ENCODE measurements at places on chromosomes 2 and 18. TPM values are rescaled to one million over a fixed set of nuclear protein-coding genes. Genes with fewer than 3 reads are reported as not detected.

- no peak for DNase-seq
Measured at GRCh38 chr2:183172220-183172887, 48.1 kb downstream of the NUP35 start.

DNA sequence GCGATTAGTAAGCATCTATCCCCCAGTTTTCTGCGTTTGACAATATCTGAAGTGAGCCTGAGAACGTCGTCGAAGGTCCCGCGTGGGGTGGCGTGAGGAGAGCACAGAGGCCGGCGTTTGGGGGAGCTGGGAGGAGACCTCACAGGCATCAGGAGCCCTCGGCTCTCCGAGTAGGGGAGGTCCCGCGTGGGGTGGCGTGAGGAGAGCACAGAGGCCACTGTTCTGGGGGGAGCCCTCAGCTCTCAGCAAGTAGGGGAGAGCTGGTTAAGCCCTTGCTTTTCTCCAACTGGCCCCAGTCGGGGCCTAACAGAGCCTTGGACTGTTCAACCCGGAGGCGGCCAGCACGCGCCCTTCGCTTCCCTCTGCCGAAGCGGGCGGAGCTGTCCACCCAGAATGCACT is 134.3 kb downstream of the NFATC1 start:
- no peak for DNase-seq

DNA sequence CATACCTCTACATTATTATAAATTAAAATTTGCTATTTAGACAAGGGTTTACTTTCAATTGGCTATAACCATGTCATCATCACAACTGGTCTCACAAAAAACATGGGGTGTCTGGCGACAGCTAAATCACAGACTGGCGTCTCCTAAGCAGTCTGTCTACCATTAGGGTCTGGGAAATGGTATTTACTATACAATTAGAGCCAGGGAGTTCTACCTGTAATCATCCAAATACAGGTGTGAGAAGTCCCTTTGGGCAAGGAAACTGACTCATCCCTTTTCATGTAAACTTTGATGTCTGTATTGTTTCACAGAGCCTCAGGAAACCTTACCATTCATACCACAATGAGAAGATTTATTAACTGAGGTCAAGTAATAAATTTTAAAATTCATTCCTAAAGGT is 126.7 kb downstream of the OLA1 start:
- DNase-seq: no peak

DNA sequence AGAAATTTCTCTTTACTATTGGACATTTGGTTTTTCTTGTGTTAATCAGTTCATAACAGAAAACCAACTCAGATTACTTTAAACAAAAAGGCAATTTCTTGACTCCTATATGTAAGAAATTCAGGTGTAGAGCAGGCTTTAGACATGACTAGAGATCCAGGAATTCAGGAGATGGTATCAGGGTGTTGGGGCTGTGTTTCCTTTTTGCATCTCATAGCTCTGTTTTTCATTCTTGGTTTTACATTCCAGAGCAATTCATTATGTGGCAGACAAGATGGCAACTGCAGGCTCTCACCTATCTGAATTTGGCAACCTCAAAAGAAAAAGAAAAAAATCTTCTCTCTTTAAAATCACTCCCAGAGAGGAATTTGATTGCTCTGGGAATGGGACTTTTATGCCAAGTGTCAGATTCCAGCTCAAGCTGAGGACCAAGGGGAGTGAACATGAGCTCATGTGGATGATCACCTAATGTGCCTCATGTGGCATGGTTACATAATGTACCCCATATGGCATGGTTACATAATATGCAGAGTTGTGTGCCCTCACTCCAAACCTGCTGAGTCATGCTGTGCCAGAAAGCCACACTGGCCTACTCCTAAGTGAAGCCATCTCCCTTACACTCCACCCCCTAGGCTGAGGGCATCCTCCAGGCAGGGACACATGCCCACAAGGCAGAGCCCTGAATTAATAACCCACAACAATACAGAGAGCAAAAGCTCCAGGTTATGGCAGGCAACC is 282.7 kb downstream of the MBD2 start:
- DNase-seq: no peak

DNA sequence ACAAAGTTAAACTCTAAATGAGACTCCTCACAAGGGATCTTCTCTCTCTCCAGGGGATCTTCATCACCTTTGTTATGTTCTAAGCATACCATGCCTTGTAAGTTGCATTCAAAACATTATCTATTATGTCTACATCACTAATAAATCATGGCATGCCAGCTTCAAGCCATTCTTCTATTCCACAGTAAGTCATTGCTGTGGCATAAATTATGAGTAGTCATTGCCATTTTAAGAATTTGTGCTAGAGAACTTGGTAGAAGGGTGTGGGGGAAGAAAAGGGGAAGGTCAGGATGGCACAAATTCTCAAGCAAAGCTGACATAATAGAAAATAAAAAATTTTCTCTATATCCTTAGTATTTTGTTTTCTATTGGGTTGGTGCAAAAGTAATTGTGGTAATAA is 33.5 kb downstream of the BARD1 start:
- no peak for DNase-seq

DNA sequence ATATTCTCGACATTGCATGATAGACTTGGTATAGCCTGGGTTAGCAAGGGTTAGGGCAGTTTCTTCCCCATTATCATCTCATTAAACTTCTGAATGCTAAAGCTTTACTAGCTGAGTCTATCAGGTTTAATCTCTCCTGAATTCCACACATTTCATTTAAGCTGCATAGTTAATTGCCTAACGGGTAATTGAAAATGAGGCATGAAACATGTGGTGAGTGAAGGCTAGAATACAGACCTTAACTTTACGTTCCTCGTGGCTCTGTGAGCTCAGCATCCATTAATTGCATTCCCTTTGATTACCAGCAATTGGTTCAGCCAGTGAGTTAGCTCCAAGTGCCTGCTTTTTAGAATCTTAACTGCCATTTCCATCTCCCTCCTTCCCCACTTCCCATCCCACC is 126.5 kb upstream of the MEX3C start:
- DNase-seq: no peak

DNA sequence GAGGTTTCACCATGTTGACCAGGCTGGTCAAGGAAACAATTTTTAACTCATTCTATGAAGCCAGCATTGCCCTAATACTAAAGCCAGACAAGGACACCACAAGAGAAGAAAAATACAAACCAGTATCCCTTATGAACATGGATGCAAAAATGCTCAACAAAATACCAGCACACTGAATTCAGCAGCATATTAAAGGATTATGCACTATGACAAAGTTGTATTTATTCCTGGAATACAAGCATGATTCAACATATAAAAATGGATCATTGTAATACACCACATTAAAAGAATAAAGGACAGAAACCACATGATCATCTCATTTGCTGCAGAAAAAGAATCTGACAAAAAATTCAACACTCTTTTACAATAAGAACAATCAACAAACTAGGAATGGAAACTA is 138.7 kb downstream of the RAB3GAP1 start:
- DNase-seq: no peak

- DNase-seq: no peak
Measured at GRCh38 chr2:241257419-241258032, 57.9 kb downstream of the HDLBP start.

Gene IL37
- not detected for total RNA-seq

- no peak for DNase-seq
Measured at GRCh38 chr2:30949435-30949834, 142.2 kb upstream of the CAPN13 start.

DNA sequence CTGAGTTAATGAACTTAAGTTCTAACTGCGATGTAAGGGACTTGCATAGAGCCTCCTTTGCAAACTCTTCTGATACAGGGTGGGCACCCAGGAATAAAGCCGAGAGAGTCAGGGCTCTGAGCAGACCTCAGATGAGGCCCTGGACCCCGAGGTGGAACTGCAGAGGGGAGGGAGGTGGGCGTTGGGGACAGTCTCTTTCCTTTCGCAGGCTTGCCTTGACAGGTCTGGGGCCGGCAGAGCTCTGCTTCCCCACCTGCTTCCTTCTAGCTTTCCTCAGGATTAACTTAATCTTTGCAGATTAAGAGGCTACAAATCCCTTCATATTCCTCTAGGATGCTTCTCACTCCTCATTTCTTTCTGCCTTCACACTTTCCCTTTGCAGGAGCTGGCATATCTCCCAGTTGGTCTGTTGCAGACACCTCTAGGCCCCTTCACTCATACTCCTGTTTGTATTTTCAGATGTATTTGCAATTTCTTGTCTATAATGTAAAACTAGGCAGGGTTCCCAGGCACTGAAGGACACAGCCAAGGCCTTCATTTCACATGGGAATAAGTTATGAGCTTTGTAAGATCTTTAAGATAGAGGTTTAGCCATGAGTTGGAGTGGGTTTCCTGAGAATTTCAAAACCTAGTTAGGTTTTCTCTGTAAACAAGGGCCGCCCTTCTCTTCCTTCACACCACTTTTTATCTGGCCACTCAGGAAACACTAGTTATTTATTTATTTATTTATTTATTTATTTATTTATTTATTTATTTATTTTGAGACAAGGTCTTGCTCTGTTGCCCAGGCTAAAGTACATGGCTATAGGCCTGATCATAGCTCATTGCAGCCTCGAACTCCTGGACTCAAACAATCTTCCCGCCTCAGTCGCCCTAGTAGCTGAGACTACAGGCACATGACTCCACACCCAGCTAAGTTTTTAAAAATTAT is 70.9 kb downstream of the MTCL1 start:
- no peak for DNase-seq

Gene LHCGR
- total RNA-seq: not detected

DNA sequence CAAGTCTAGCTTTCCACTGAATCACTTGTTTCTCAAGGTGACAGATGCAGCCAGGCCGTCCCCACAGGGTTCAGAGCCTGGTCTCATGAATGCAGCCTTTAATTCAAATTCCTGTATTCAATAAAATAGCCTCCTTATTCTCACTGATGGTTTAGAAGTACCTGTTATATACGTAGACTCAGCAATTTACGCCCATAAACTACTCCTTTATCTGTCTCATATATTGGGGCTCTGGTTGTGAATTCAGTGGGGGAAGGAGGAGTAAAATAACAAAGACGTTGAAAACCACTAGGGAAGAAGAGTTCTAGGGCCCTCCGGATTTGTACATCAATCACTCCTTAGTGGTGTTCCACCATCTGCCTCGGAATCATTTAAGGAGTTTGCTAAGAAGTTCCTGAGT is 1.7 kb downstream of the OBSL1 start:
- no peak for DNase-seq

Gene NXPH2
- not detected for total RNA-seq

DNA sequence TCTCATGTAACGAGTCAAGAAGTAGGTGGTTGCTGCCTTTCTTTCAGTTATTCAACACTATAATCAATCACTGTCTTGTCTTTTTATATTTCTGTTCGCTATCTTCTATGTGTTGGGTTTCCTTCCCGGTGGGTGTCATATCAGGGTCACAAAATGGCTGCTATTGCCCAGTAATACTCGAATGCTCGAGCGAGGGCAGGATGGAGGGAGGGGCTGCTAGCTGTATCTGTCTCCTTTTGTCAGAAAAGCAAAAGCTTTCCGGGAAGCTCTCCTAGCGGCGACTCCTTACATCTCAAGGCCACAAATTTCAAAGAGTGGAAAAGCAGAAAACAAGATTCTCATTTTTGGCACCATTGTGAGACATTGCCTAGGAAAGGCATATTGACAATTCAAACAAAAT is 16.4 kb upstream of the GALNT3 start:
- no peak for DNase-seq

DNA sequence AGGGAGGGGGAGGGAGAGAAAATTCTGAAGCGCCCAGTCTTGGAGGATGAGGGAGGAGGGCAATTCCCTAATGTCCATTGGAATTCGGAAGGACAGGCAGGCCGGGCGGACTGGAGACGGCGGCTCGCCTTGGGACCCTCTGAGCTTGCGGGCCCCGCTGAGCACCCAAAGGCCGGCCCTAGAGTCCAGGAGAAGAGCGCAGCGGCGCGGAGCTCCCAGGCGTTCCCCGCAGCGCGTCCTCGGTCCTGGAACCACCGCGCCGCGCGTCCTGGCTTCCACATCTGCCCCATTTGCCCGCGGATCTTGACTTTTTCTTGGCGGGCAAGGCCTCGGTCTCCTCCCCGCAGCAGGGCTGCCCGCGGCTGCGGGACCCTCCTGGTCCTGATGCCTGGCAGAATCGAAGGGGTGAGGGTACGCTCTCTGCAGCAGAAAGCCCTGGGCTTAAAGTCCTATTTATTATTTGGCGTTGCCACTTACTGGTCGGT is 675 bp upstream of the MLPH start:
- DNase-seq: no peak

GRCh38 chr2:141020346-141020745 is 1110.5 kb downstream of the LRP1B start:
- DNase-seq: no peak

Gene IL1RN
- total RNA-seq: 0.77 TPM

Gene SIX3
- not detected for total RNA-seq

GRCh38 chr18:65983750-65984149 is 232.9 kb downstream of the CDH7 start:
- DNase-seq: no peak

DNA sequence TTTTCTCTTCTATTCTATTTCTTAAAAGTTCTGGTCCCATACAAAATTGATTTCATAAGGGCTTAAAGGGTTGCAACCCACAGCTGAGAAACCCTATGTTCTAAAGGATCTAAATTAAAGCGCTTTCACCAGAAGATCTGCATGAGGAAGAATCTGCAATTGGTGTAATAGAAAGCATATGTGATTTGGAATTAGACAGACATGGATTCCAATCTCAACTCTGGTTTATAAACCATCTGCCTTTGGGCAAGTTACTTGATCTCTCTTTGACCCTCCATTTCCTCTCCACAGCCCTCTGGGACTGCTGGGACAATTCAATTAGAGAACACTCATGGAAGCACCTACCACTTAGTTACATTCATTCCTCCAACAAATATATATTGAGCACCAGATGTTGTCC is 178.7 kb downstream of the ANTXR1 start:
- no peak for DNase-seq

GRCh38 chr2:98108110-98108509 is 21.1 kb downstream of the VWA3B start:
- no peak for DNase-seq

DNA sequence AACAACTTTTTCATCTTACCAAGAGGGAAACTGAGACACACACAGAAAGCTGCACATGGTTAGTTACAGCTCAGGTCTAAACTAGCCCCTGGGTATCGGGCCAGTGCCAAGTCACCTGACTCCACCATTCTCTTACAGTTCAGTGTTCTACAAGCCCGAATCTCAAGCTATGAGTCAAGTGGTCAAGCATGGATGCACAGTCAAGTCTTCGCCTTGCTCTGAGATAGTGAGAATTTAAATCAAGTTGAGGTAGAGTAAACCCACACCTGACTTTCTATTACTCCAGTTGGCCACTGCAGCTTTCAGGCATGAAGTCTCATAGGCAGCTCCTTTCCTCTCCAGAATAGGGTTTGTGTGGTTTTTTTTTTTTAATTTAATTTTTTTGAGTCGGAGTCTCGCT is 34.5 kb upstream of the ARL5A start:
- DNase-seq: no peak

GRCh38 chr2:180416627-180417026 is 409.5 kb upstream of the CWC22 start:
- no peak for DNase-seq

DNA sequence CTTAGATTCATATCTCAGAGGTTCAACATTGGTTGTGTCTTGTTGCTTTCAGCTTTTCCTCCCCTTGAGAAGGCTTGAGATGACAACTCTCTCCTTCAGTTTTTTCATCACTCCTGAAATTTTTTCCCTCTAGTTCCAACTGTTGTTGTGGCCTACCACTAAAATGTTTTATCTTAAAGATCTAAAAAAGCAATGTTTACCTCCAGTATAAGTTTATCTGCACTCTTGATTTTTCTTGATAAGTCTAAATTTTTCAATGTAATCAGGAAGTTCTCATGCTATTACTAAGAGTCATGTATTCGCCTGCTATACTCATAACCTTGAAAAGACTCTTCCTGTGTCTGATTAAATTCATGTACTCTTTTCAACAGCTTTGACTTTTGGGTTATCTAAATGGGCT is 366.3 kb upstream of the TFPI start:
- DNase-seq: no peak

- DNase-seq: no peak
Measured at GRCh38 chr2:168277276-168277675, 29.9 kb upstream of the STK39 start.
